Activated B cell treated with CpG ODN at 0.5 μM for 24 hours (primary cell): ENCODE measurements at places on chromosomes 5 and 9. TPM values are rescaled to one million over a fixed set of nuclear protein-coding genes. Genes with fewer than 3 reads are reported as not detected.

GRCh38 chr5:67165526-67166459 is 30.8 kb downstream of the CD180 start:
- H3K27me3 ChIP-seq, result no peaks in the 10 kb centered on the region
- peaks cover 9% of the 10 kb centered on the region for H3K36me3 ChIP-seq
- peak overlapping the region; percentile 86 for H3K4me3 ChIP-seq
- H3K27ac ChIP-seq, result peak overlapping the region; percentile 95
- DNase-seq, result peak; percentile 67

GRCh38 chr5:40515476-40515875 is 164.2 kb upstream of the PTGER4 start:
- H3K27ac ChIP-seq, result no peak overlapping the region
- H3K4me3 ChIP-seq, result no peak overlapping the region
- H3K4me1 ChIP-seq, result peaks cover 12% of the 10 kb centered on the region
- no peaks in the 10 kb centered on the region for H3K36me3 ChIP-seq
- H3K27me3 ChIP-seq, result no peaks in the 10 kb centered on the region

GRCh38 chr5:35478856-35479682 is 138.6 kb upstream of the SPEF2 start:
- H3K27me3 ChIP-seq, result no peaks in the 10 kb centered on the region
- peaks cover 5% of the 10 kb centered on the region for H3K4me1 ChIP-seq
- no peaks in the 10 kb centered on the region for H3K36me3 ChIP-seq
- H3K4me3 ChIP-seq, result peak overlapping the region; percentile 33

GRCh38 chr5:100043475-100043874 is 491.7 kb upstream of the FAM174A start:
- H3K27ac ChIP-seq, result no peak overlapping the region
- H3K27me3 ChIP-seq, result no peaks in the 10 kb centered on the region
- DNase-seq, result no peak
- no peaks in the 10 kb centered on the region for H3K36me3 ChIP-seq
- H3K4me3 ChIP-seq, result no peak overlapping the region
- H3K4me1 ChIP-seq, result no peaks in the 10 kb centered on the region

The CEL gene
- 0.49 and 0.64 TPM in 2 replicates for total RNA-seq

The OR13C5 gene
- not detected in 2 replicates for total RNA-seq

DNA sequence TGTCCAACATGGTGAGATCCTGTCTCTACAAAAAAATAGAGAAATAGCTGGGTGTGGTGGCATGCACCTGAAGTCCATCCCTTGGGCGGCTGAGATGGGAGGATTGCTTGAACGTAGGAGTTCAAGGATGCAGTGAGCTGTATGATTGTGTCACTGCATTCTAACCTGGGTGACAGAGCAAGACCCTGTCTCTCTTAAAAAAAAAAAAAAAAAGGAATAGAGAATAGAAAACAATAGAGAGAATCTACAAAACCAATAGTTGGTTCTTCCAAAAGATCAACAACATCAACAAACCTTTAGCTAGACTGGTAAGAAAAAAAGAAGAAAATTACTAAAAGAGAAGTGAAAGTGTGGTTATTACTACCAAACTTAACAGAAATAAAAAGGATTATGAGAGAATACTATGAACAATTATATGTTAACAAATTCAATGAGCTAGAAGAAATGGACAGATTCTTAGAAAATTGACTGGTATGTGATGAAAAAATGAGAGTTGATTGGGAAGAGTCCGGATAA is 8.1 kb upstream of the SLC38A9 start:
- no peak for DNase-seq
- H3K4me3 ChIP-seq, result no peak overlapping the region
- H3K4me1 ChIP-seq, result peaks cover 7% of the 10 kb centered on the region
- H3K36me3 ChIP-seq, result no peaks in the 10 kb centered on the region

The ERAP2 gene
- 63.1 and 80.9 TPM in 2 replicates for total RNA-seq

DNA sequence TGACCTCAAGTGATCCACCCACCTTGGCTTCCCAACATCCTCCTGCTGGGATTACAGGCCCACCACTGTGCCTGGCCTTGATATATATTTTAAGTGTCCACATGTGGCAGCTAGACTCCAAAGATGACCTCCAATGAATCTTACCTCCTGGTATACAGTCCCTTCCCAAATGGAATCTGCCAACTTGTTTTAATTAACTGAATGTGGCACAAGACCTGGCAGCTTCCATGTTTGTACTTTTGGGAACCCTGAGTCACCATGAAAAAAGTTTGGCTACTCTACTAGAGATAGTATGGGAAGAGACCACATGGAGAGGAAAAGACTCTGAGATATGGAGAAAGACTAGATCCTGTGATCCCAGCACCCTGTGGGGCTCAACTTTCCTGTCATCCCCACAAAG is 42.5 kb downstream of the CCL28 start:
- no peaks in the 10 kb centered on the region for H3K27me3 ChIP-seq
- H3K4me3 ChIP-seq, result no peak overlapping the region
- H3K4me1 ChIP-seq, result no peaks in the 10 kb centered on the region
- peaks cover 10% of the 10 kb centered on the region for H3K36me3 ChIP-seq

GRCh38 chr9:92747459-92748232 is 17.0 kb downstream of the BICD2 start:
- peaks cover 5% of the 10 kb centered on the region for H3K36me3 ChIP-seq
- peaks cover 66% of the 10 kb centered on the region for H3K4me1 ChIP-seq
- H3K27ac ChIP-seq, result no peak overlapping the region
- DNase-seq, result no peak
- H3K4me3 ChIP-seq, result no peak overlapping the region

GRCh38 chr5:180975338-180975737 is 13.3 kb upstream of the BTNL3 start:
- H3K4me1 ChIP-seq, result peaks cover 40% of the 10 kb centered on the region
- H3K36me3 ChIP-seq, result no peaks in the 10 kb centered on the region
- peak; percentile 41 for DNase-seq
- H3K4me3 ChIP-seq, result peak overlapping the region; percentile 47
- no peaks in the 10 kb centered on the region for H3K27me3 ChIP-seq
- H3K27ac ChIP-seq, result peak overlapping the region; percentile 81

The CRHBP gene
- total RNA-seq, result 0.27 TPM in 1 of 2 replicates, not detected in the other

The SLC1A3 gene
- total RNA-seq, result 0.44 and 0.82 TPM in 2 replicates

- no peak overlapping the region for H3K4me3 ChIP-seq
- H3K4me1 ChIP-seq, result peaks cover 32% of the 10 kb centered on the region
- DNase-seq, result no peak
- H3K27ac ChIP-seq, result no peak overlapping the region
- H3K36me3 ChIP-seq, result no peaks in the 10 kb centered on the region
Measured at GRCh38 chr9:133739408-133740280, 1.5 kb upstream of the SARDH start.

DNA sequence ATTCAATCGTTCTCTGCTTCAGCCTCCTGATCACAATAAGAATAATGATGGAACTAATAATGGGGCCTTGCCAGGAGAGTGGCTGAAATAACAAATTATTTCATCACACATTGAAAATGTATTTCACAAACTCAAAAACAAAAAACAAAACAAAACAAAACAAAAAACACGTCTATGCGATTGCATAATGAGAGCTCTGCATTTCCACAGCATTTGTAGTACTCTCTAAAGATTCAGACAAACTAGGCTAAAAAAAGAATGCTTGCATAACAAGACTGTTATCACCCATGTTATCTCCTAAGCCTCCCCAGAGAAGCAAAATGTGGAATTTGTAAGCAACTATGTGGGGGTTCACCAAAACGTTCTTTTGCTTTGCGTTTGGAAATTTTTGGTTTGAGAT is 48.1 kb downstream of the PRELID2 start:
- H3K4me1 ChIP-seq, result no peaks in the 10 kb centered on the region
- H3K27me3 ChIP-seq, result no peaks in the 10 kb centered on the region
- H3K4me3 ChIP-seq, result no peak overlapping the region
- no peak for DNase-seq
- no peaks in the 10 kb centered on the region for H3K36me3 ChIP-seq
- no peak overlapping the region for H3K27ac ChIP-seq

- no peaks in the 10 kb centered on the region for H3K36me3 ChIP-seq
- H3K4me1 ChIP-seq, result no peaks in the 10 kb centered on the region
- DNase-seq, result no peak
- no peak overlapping the region for H3K4me3 ChIP-seq
Measured at GRCh38 chr5:92769978-92770377, 811.0 kb downstream of the NR2F1-AS1 start.

The OR1Q1 gene
- total RNA-seq, result not detected in 2 replicates

The LCN2 gene
- not detected in 2 replicates for total RNA-seq
